Eye (tissue), 1 donor: ENCODE measurements at places on chromosomes 4 and X.
A peak's percentile ranks its signal among the peaks of the same experiment; 100 is the strongest.

DNA sequence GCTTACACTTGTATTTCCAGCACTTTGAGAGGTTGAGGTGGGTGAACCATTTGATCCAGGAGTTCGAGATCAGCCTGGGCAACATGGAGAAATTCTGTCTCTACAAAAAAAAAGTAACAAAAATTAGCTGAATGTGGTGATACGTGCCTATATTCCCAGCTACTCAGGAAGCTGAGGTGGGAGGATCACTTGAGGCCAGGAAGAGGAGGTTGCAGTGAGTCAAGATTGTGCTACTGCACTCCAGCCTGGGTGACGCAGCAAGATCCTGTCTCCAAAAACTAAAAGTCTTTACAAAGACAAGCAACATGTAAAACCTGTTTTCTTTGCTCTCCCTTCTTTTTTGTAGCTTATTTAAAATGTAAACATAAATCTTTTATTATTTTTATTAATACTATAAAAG, 1156.1 kb downstream of the FAT4 start:
- DNase-seq, result no peak

GRCh38 chr4:87884976-87885549, 52.3 kb downstream of the MEPE start:
- DNase-seq, result no peak

- DNase-seq, result peak; percentile 83
Measured at GRCh38 chr4:37802068-37802666, 24.3 kb upstream of the PGM2 start.

- no peak for DNase-seq
Measured at GRCh38 chr4:134089885-134090284, 111.7 kb downstream of the PABPC4L start.

- no peak for DNase-seq
Measured at GRCh38 chr4:8199594-8200301, 658 bp downstream of the SH3TC1 start.

DNA sequence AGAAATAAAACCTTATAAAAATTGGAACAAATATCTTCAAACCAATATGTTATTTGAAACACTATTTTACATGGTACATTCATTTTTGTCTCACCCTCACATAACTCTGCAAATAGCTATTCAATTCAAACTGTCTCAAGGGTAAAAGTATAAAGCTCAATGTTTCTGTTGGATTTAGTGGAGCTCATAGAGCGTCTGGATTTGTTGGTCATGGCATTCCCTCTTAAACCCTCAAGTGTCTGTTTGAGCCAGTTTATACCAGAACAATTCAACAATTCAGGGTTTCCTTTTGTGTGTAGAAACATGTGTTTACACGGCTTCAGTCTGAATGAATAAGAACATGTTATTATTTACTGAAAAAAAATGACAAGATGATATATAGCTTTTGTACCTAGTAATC, 161.6 kb downstream of the PCDH18 start:
- DNase-seq, result peak; percentile 36

DNA sequence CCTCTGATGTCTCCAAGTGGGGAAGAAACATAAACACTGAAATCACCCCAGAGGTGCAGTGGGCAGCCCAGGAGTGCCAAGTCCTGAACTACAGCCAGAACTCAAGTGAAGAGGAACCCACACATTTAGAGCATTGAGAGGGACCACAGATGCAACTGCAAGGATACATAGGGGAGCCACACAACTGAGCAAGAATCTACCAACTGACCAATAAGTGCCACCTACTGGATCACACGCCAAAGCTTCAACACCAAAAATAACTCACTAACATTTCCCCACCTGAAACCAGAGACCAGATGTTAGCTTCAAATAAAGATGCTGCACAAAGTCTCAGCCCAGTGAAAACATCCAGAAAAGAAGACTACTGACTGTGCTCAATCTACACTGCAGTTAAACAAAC, 276.7 kb upstream of the GRIA3 start:
- no peak for DNase-seq

GRCh38 chr4:145823743-145824142, 114.9 kb downstream of the ZNF827 start:
- no peak for DNase-seq

- peak; percentile 6 for DNase-seq
Measured at GRCh38 chr4:32789026-32789608, 2068.9 kb downstream of the PCDH7 start.

DNA sequence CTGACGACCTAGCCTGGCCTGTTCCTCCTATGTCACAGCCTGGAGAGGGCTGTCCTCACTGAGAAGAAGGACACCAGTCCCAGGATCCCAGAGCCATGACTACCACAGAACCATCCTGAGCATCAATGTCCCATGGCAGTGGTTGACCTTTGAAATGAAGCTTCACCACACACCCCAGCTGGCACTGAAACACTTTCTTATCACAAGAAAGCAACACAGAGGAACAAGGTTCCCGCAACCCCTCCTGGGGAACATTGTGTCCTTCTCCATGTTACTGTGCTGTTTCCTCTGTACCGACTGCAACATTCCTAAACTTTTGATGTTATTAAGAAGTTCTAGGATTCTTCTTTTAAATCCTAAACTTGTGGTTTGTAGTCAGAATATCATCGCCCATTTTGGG, 21.2 kb upstream of the FAM156A start:
- DNase-seq, result no peak

- DNase-seq, result peak; percentile 97
Measured at GRCh38 chr4:140151699-140152012, 2.3 kb downstream of the MAML3 start.

GRCh38 chr4:128703948-128704347, 105.6 kb upstream of the JADE1 start:
- DNase-seq, result no peak

GRCh38 chrX:74104356-74105015, 199.5 kb upstream of the ZCCHC13 start:
- no peak for DNase-seq

GRCh38 chrX:96841325-96841724, 42.4 kb upstream of the RPA4 start:
- no peak for DNase-seq

- peak; percentile 52 for DNase-seq
Measured at GRCh38 chrX:136162827-136163570, 15.7 kb downstream of the FHL1 start.

GRCh38 chrX:78945186-78945912, at the start of gene P2RY10:
Gene P2RY10, plus strand, starts transcription at chrX:78945391. Its CDS starts 15,130 bp downstream, at chrX:78960521.
- DNase-seq, result no peak

DNA sequence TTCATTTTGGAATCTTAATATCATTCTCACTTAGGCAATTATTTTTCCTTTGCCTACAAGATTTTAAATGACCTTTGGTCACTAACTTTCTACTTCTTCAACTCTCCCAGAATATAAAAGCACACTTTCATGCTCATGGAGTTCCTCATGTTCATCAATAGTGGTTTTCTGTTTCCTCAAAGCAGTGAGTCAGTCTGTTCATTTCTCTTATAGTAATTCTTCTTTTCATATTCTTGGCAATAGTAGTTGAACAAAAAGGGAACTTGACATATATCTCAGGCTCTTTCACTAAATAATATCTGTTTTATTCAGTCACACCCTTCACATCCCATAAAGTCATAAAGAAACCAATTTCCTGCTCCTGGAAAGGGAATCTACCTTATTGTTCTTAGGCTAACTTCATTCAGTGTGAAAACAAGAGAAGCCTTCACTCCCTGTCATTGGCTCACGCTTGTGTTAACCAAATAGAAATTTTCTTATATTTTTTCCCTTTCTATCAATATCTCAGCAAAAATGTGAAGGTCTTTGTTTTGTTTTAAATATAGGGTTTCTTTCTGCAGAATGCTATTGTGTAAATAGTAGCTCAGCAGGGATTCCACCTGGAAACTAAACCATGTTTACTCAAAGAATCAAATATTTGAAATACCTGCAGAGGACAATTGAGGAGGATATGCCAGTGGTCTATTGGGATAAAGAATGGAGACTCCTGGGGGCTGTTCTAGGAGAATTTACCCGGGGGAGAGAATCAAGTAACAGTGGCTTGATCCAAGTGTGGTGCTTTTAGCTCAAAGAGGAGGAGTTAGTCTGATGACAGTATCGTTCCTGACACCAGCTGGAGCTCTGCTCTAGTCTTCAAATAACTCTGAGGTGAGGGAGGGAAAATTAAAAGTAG, 13.4 kb upstream of the TNIP3 start:
- DNase-seq, result no peak

DNA sequence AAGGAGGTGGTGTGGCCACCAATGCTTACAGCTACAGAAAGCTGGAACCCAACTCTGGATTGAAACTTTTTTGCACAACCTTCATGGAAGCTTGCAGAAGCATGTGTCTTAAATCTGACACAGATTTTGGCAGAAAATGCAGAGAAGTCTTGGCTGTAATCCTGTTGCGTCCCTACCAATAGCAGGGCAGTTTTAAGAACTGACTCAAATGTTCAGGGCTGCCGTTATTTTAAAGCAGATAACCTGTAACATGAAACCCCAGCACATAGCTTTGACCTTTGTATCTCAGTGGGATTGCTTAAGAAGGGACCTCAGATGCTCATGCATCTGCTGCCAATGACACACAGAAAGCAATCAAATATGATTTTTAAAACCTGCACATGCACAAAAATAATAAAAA, at the start of gene VEGFD:
TSS of gene VEGFD (minus strand) at position 110 of the 400 bp plus-strand sequence. CDS start 467 bp downstream, outside the sequence.
- DNase-seq, result no peak
